ENCODE measurements at places on chromosomes 3 and 15.

DNA sequence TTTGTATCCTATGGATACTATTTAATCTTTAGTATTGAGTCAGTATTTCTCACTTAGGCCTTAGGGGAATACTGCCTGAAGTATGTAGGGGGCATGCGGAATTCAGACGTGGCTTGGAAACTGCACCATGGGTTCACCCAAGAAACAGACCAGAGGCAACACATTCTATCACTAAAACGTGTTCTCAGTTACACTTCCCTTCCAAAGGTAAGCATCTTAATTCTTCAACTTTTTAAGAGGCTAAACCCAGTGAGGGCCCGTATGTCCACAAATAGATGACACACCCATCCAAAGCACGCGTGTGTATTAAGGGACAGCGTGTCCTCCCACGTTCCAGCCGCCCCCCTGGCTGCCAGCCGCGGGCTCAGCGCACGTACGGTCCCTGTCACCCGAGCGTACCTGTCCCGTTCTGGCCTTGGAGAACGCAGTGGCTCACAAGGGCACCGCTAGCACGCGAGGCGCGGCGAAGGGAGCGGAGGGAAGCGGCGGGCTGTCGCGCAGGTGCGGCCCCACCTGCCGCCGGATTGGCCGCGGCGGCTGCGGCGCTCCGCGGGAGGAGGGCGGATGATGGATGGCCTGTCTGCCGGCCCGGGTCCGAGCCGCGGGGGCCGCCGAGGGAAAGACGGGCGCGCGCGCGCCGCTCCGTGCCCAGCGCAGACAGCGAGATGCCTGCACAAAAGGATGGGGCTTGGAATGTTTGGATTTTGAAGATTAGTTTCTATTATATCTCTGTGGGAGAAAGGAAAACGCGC is 1003.9 kb upstream of the NR2F2 start:
- DNase-seq, result no peak

DNA sequence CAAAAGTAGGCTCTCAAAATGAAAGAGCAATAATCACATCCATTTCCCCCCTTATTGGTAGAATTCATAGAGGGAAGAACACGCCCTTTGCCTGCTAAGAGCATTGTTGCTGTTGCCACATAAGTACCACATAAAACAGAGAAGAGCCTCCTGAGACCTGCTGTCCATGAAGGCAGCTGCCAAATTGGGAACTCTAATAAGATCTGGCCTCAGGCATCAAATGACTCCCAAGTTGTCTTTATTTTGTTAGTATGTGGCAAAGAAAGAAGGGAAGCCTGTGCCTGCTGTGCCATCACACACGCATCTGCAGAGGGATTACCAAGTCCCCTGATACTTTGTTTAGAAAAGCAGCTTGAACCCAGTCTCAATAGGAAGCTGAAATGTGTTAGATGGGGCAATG is 23.9 kb downstream of the VGLL3 start:
- DNase-seq, result no peak

- no peak for DNase-seq
Observed at GRCh38 chr3:24154013-24154695, 209.1 kb downstream of the NR1D2 start.

DNA sequence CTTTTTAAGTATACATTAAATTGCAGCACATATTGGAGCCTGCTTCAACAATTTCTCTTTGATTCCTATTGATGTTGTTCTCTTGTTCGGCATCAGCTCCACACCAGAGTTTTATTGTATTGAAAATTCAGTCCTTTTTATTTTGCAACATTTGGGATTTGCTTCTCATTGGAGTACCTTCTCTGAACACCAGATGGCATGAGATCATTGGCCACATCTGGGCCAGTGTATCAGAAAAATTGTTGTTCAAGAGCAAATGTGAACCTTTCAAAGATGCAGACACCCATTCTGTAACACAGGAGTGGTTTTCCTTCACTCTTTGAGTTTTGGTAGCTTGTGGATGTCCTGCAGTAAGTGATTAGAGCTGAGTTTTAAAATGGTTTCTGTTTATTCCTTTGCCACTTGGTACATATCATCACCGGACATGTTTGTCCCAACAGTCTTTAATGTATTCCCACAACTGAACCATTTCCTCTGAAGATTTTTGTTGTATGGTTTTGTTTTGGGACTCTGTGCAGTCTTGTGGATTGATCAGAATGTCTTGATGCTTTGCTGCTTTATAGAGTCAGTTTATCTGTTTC is 96.1 kb downstream of the MCTP2 start:
- peak; percentile 38 for DNase-seq

- no peak for DNase-seq
Observed at GRCh38 chr3:105798381-105798934, 70.4 kb downstream of the CBLB start.

DNA sequence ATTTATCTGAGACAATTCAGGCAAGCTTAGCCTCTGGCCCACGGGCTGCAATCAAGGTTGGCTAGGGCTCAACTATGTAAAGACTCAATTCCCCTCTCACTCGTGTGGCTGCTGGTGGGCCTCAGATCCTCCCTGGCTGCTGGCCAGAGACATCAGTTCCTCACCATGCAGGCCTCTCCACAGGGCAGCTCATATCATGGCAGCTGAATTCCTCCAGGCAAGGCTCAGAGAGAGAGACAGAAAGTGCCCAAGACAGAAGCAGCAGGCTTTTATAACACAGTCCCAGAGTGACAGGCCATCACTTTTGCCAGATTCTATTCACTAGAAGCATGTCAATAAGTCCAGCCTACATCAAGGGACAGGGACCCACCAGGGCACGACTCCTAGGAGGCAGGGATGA is 63.2 kb downstream of the XXYLT1 start:
- DNase-seq, result no peak

DNA sequence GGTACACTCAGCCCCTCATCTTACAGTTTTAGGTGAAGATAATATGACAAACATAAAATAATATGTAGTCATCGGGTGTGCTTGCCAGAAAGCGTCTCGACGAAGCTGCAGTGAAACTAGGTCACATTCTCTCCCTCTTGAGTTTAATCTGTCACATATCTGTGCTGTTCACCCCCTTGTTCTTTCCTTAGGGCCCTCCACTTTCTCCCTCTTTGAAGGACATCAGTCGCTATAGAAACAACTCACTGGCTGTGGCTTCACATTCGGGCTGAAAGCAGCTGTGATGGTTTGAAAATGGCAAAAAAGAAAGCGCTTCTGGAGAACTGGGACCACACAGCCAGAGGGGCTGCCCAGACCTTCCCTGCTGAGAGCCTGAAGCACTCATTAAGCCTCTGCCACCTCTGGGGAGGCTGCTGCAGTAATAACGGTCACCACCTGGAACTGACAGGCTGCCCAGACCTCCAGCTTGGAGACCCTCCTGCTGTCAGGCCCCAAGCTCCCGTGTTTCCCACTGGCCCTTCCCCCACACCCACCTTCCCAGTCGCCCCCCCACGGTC is 50.3 kb downstream of the ABTB1 start:
- no peak for DNase-seq

DNA sequence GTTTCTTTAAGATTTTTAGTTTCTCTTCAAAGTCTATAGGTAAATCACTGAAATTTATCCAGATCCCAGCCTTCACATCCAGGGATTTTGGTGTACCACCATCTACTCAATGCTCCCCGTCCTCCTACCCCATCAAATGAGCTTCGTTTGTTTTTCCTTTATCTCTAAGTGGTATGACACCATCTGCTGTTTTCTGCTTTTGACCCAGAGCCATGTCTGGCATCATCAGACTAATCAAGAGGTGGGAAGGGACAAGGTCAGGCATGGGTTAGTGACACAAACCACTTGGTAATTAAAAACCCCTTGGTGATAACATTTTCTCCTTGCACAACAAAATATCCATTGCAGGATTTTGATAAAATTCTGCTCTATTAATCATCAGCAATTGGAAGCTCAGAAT is 92.7 kb upstream of the GOLGA8J start:
- no peak for DNase-seq

DNA sequence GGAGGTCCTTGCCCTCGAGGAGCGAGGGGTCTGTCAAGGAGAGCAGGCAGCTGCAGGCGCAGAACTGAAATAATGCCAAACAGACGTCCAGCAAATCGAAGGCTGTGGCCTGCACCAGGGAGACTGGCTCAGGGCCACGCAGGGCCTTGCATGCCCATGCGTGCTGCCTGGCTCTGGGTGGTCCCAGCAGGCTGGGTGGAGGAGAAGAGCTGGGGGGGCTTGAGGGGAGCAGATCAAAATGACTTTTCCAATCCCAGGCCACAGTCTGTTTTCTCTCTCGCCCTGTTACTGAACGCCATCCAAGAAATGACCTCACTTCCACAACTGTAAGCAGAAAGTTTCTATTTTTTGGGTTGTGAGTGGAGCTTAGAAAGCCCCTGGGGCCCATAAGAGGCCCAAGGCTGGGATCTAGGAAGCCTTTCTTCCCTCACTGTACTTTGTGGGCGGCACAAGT is 96.9 kb upstream of the RPL32 start:
- DNase-seq, result no peak

- DNase-seq, result no peak
Observed at GRCh38 chr3:39414421-39414907, 7.9 kb downstream of the RPSA start.

GRCh38 chr3:113200351-113200750 is 11.0 kb upstream of the BOC start:
- no peak for DNase-seq

DNA sequence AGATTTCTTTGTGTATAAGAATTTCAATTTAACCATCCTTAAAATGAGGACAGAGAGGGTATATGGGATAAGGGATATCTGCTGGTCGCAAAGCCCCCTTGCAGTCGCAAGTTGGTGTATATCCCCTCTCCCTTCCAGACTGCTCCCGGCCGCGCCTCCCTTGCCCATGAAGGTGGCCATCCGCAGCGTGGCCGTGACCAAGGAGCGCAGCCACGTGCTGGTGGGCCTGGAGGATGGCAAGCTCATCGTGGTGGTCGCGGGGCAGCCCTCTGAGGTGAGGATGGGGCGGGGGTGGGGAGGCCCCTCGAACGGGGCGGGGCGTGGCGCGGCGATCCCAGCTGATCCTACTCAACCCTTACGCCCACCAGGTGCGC is 29.4 kb downstream of the NBEAL2 start:
- no peak for DNase-seq

GRCh38 chr3:41726891-41727290 is 235.0 kb downstream of the ULK4 start:
- DNase-seq, result peak; percentile 12

- no peak for DNase-seq
Observed at GRCh38 chr3:147406028-147406931, at the start of gene ZIC4. ZIC4 (minus strand) TSS chr3:147406543; CDS start chr3:147402797, 3,746 bp downstream.

GRCh38 chr3:43094381-43094780 is 11.5 kb downstream of the POMGNT2 start:
- no peak for DNase-seq

DNA sequence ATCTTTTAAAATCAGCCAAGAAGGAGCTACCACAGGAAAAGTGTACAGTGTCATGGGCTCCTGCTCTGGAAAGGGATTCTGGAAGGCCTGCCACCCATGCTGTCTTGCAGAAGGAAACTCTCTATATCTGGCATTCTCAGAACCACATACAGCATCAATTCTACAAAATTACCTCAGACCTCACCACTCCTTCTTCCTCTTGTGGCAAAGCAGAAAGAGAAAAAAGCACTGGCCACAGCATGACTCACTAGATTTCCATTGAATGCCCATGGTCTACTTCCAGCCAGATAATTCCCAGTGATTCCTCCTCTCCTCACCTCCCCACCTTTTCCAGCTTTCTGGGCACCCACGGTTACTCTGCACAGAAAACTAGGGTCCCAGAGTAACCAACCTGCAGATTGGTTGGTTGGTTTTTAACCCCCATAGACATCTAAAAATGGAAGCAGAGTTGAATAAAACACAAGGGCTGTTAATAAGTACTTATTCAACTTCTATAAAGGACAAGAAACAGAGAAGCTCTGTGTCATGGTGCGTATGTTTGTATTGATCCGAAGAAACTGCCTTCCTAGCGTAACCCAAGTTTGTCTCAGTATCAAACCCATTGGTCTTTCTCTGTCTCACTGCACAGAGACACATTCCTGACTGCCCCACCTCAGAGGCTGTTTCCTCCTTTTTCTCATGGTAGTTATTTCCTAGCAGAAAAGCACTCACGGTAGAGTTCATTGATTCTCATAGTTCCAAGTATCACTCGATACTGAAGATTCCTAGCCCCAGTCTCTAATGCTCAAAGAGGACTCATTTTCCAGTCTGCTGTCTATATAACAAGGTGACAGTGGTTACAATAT is 67.7 kb downstream of the LDHAL6B start:
- DNase-seq, result peak; percentile 70

DNA sequence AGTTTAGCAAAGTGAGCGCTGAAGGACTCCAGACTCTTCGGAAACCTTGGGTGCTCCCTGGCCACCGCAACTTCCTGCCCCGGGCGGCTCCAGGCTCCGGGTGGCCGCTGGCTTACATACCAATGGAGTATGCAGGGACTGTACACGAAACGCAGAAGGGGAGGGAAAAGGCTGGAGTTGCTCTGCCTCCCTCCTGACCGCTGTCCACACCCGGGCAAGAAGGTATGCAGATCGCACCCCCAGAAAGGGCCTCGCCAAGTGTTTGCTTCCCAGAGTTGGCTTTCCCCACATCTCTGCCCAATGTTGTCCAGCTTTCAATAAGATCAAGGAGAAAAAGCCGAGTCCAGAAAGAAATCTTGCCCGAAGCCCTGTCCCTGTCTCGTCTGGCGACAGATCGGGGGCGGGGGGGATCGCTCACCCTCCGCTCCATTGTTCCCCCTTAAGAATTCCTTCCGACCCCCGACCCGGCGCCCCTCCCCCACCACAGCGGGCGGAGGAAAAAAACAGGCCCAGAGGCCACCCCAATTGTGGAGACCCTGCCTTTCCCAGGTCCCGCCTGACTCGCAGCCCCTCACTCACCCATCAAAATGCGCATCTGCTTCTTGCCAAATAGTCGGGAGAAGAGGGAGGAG is 533 bp downstream of the ARF4 start:
- DNase-seq, result peak; percentile 75

DNA sequence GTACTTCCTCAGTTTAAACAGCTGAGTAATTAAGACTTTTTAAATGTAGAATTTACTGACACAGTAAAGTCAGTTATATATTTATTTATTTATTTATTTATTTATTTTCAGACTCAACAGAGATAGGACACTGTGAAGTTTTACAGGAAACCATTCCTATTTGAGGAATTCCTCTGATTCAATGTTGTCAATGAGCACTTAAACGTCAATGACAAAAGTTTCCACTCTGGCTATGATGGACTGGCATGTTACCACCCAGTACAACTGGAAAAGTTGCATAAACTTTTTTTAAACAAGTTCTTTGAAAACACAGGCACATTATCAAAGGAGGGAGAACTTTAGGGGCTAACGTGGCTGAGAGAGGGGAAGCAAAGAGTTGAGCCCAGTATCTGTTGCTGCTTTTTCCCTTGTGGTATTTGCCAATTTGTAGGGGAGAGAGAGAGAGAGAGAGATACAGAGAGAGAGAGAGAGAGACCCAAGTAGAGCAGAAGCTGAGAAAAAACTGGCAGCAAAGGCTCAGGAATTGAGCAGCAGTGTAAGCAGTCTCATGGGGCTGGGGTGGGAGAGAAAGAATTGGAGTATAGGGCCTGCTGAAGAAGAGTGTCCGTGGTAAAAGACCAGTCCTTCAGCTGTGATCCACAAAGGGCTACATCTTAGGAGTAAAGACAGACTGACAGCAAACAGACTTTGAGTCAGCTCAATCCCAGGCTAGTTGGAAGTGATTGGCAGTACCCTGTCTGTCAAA is 18.3 kb upstream of the ACTC1 start:
- no peak for DNase-seq

- no peak for DNase-seq
Observed at GRCh38 chr3:50078622-50079021, 10.1 kb upstream of the RBM5 start.

GRCh38 chr15:80068578-80068977 is 9.1 kb downstream of the ZFAND6 start:
- DNase-seq, result no peak

Data from urothelium cell line (cell line).